ENCODE measurements at places on chromosomes 3 and 15. TPM values are rescaled to one million over a fixed set of nuclear protein-coding genes. Genes with fewer than 3 reads are reported as not detected.

DNA sequence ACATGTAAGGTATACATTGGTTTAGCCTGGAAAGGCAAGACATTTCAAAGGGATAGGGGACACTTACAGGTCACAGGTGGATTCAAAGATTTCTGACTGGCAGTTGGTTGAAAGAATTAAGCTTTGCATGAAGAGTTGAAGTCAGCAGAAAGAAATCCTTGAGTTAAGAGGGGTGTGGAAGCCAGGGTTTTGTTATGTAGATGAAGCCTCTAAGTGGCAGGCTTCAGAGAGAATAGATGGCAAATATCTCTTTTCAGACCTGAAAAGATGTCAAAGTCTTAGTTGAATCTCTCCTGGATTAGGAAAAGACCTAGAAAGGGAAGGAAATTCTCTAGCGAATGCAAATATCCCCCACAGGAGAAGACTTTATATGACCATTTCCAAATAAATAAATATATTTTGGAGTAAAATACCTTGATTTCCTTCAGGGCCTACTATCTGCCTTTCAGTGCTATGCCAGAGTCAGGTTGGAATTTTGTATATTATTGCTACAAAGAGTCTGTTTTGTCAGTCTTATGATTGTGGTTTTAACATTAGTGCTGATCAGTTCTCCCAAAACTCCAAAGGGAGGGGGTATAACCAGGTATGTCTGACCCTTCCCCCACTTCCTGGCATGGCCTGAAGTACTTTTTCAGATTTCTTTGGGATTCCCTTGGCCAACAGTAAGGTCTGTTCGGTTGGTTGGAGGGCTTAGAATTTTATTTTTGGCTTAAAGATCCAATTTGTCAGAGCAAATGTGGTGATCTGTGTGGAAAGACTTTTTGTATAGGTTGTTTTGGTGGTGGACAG is 286.4 kb downstream of the LRTM1 start:
- H3K27me3 ChIP-seq, result peaks cover 4% of the 10 kb centered on the region
- H3K27ac ChIP-seq, result no peak overlapping the region
- DNase-seq, result no peak
- H3K4me3 ChIP-seq, result no peak overlapping the region
- no peaks in the 10 kb centered on the region for H3K4me1 ChIP-seq

- no peaks in the 10 kb centered on the region for H3K4me1 ChIP-seq
- no peaks in the 10 kb centered on the region for H3K27me3 ChIP-seq
- no peak overlapping the region for H3K4me3 ChIP-seq
- no peak overlapping the region for H3K27ac ChIP-seq
- no peaks in the 10 kb centered on the region for H3K36me3 ChIP-seq
Measured at GRCh38 chr15:86317384-86317740, 237.7 kb downstream of the AGBL1 start.

DNA sequence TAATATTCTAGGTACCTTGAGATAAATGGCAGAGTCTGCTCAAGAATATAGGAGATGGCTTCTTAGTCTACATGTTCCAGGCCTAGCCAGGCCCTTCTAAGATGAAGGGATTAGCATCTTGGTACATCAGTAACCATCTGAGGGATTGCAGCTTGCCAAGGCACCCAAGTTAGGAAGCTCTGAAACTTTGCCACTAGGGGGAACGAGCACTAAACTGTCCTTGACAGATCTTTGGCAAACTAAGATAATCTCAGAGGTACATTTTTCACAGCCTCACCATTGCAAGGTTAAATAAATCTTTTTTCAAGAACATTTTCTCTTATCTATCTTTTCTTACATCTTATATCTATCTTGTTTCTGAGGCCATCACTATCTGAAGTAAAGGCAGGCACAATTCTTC is 351.2 kb downstream of the RAP2B start:
- no peak for DNase-seq
- H3K27ac ChIP-seq, result no peak overlapping the region
- no peaks in the 10 kb centered on the region for H3K36me3 ChIP-seq
- no peak overlapping the region for H3K4me3 ChIP-seq

DNA sequence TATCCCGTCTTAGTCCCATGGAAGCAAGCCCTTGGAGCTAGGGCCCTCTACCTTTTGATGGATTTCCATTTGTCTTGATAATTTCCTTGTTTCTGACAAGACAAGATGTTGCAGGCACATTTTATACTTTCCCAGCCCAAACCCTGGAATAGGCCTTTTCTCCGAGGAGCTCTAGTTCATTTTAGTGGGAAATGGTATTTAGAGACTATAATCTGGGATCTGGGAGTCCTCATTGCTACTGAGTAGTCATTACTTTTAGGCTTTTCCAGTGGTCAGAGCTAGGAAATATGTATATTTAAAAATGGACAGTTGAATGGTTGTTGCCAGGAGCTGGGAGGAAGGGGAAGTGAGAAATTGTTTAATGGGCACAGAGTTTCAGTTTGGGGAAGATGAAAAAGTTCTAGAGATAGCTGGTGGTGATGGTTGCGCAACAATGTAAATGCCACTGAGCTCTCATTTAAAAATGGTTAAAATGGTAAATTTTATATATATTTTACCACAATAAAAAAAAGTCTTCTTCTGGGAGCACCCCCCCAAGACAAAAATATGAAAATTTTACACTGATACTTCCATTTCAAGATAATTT is 31.6 kb downstream of the MLH1 start:
- H3K4me1 ChIP-seq, result peaks cover 8% of the 10 kb centered on the region
- H3K27ac ChIP-seq, result no peak overlapping the region
- H3K36me3 ChIP-seq, result peaks cover 35% of the 10 kb centered on the region
- no peaks in the 10 kb centered on the region for H3K27me3 ChIP-seq
- DNase-seq, result no peak

GRCh38 chr3:117553461-117553860 is 843.9 kb downstream of the TUSC7 start:
- no peak overlapping the region for H3K4me3 ChIP-seq
- no peaks in the 10 kb centered on the region for H3K4me1 ChIP-seq
- no peak for DNase-seq
- no peak overlapping the region for H3K27ac ChIP-seq
- H3K36me3 ChIP-seq, result no peaks in the 10 kb centered on the region

The TRPM7 gene
- total RNA-seq, result 81.1 TPM

The BCHE gene
- 33.9 TPM for total RNA-seq

- no peaks in the 10 kb centered on the region for H3K27me3 ChIP-seq
- H3K4me1 ChIP-seq, result no peaks in the 10 kb centered on the region
- H3K27ac ChIP-seq, result no peak overlapping the region
- no peak for DNase-seq
Measured at GRCh38 chr3:72290859-72291638, 506.1 kb upstream of the PROK2 start.

DNA sequence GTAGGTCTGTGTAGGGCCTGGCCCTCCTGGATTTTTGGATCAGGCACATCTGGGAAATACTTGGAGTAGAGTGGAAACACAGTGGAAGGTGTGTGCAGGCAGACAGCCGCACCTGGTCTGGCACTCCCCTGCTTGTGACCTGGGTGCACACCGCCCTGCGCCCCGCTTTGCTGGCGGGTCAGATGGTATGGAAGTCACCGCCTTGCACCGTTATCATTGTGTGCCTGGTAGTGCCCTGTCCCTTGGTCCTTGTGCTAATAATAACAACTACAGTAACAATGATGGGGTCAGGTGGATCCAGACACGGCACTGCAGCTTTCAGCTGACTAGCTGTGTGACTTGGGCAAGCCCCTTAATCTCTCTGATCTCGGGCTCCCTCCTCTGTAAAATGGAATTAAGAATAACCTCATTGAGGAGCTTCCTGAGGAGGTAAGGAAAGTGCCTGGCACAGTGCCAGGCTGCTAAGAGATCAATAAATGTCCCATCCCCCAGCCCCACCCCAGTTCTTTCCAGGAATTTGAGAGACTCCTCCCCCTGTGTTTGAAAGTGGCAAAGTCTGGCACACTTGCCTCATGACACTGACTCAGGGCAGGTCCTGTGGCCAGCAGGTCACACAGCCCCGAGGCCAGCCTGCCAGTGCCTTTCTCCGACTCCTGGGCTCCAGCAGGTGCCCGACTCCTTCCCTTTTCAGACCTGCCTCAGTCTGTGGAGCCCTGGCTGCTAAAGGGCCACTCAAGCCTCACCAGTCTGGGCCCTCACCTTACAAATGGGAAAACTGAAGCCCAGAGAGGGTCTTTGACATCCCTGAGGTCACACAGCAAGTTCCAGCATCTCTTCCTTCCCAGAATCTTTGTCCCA is 9.8 kb downstream of the ISG20 start:
- no peaks in the 10 kb centered on the region for H3K27me3 ChIP-seq
- H3K36me3 ChIP-seq, result no peaks in the 10 kb centered on the region
- H3K4me3 ChIP-seq, result no peak overlapping the region
- H3K4me1 ChIP-seq, result peaks cover 9% of the 10 kb centered on the region

The CLSTN2 gene
- 0.09 TPM for total RNA-seq

The C3orf22 gene
- not detected for total RNA-seq

- no peak overlapping the region for H3K4me3 ChIP-seq
- H3K27me3 ChIP-seq, result no peaks in the 10 kb centered on the region
- no peak for DNase-seq
- no peak overlapping the region for H3K27ac ChIP-seq
Measured at GRCh38 chr3:196788528-196788927, 48.9 kb downstream of the PAK2 start.

- H3K4me1 ChIP-seq, result peaks cover 8% of the 10 kb centered on the region
- no peak overlapping the region for H3K27ac ChIP-seq
- no peaks in the 10 kb centered on the region for H3K36me3 ChIP-seq
- no peak overlapping the region for H3K4me3 ChIP-seq
- no peaks in the 10 kb centered on the region for H3K27me3 ChIP-seq
Measured at GRCh38 chr3:23256741-23257435, 53.8 kb downstream of the UBE2E2 start.

- H3K27me3 ChIP-seq, result no peaks in the 10 kb centered on the region
- H3K27ac ChIP-seq, result no peak overlapping the region
- H3K36me3 ChIP-seq, result no peaks in the 10 kb centered on the region
- H3K4me1 ChIP-seq, result no peaks in the 10 kb centered on the region
- H3K4me3 ChIP-seq, result no peak overlapping the region
- DNase-seq, result peak; percentile 30
Measured at GRCh38 chr15:70526221-70526973, 237.0 kb downstream of the UACA start.

The SCN11A gene
- total RNA-seq, result 0.08 TPM

- no peaks in the 10 kb centered on the region for H3K36me3 ChIP-seq
- H3K4me1 ChIP-seq, result peaks cover 7% of the 10 kb centered on the region
- no peak overlapping the region for H3K4me3 ChIP-seq
- H3K27ac ChIP-seq, result peak overlapping the region; percentile 90
- no peak for DNase-seq
Measured at GRCh38 chr15:98035577-98036010, 75.1 kb downstream of the ARRDC4 start.

DNA sequence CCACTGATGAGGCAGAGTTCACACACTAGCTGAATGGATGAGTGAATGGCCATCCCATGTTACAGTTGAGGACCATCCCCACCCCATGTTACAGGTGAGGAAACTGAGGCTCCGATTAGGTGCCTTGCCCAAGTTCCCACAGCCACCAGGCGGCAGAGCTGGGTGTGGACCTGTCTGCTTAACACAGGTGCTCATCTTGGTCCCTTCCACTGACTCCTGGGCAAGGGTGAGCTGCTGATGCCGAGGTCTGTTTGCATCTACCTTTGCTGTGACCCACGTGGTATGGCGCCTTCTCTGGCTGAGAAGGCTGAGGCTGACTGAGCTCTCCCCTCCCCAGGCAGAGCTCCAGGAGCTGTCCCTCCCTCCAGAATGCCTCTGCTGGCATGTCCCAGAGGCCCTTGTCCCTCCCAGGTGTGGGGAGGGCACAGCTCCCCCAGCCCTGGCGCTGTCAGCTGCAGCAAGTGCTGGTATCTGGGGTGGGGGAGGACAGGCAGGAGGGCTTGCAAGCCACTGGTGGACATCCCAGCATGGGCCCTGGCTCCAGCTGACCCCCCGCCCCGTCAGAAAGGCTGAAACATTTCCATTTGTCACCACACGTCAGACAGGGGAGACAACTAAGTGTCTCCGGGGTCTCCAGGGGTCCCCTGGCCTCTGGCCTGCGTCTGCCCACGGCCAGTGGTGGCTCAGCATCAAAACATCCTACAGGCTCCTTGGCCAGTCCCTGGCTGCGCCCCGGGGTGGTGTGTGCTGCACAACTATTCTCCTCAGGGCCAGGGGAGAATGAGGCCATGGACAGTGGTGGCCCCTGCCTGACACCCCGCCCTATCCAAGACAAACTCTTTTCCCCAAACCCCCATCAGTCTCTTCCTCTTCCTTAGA is 105.4 kb downstream of the ADCY5 start:
- no peak for DNase-seq
- no peak overlapping the region for H3K27ac ChIP-seq
- no peaks in the 10 kb centered on the region for H3K27me3 ChIP-seq
- H3K4me1 ChIP-seq, result no peaks in the 10 kb centered on the region

DNA sequence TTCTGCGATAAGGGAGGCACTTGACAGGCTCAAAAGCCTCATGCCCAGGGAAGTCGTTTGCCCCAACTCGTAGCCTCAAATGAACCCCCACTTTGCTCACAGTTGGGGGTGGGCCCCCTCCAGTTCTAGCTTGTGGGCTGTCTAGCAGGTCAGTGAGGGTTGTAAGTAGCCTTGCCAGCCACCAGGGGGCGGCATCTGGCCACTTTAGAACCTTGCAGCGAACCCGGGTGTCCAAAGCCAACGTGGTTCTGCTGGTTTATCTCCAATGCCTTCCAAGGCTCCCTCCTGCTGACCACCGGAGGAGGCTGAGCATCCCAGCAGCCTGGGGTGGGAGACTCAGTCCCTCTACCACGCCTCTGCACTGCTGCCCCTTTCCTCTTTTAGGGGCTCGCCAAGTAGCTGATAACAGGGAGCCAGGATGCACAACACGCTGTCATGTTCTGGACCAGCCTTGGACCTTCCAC is 9.2 kb upstream of the RBSN start:
- DNase-seq, result peak; percentile 83
- no peak overlapping the region for H3K4me3 ChIP-seq
- H3K4me1 ChIP-seq, result peaks cover 21% of the 10 kb centered on the region
- no peaks in the 10 kb centered on the region for H3K27me3 ChIP-seq

The GOLGA8Q gene
- total RNA-seq, result 2.7 TPM

The PLA2G4E gene
- total RNA-seq, result not detected

- DNase-seq, result no peak
- H3K27ac ChIP-seq, result no peak overlapping the region
- H3K27me3 ChIP-seq, result no peaks in the 10 kb centered on the region
- no peaks in the 10 kb centered on the region for H3K4me1 ChIP-seq
Measured at GRCh38 chr3:158368271-158368670, 202.7 kb upstream of the MLF1 start.

GRCh38 chr15:72838311-72838731 is 54.8 kb upstream of the ADPGK start:
- H3K4me3 ChIP-seq, result no peak overlapping the region
- no peak overlapping the region for H3K27ac ChIP-seq
- no peak for DNase-seq

The GPR62 gene
- 0.08 TPM for total RNA-seq

GRCh38 chr3:126983276-126983652 is 349 bp downstream of the PLXNA1 start:
- peaks cover 9% of the 10 kb centered on the region for H3K4me1 ChIP-seq
- DNase-seq, result no peak
- H3K27ac ChIP-seq, result no peak overlapping the region
- H3K4me3 ChIP-seq, result no peak overlapping the region
- no peaks in the 10 kb centered on the region for H3K27me3 ChIP-seq
- no peaks in the 10 kb centered on the region for H3K36me3 ChIP-seq
